SJSA1 (cell line): ENCODE measurements at places on chromosomes 11 and 22. TPM values are rescaled to one million over a fixed set of nuclear protein-coding genes. Genes with fewer than 3 reads are reported as not detected.

Gene OR51I1
- not detected in 2 replicates for total RNA-seq

Gene ROBO4
- 0.97 and 2.8 TPM in 2 replicates for total RNA-seq

Gene GPHA2
- total RNA-seq = not detected in 2 replicates

Gene NLRP6
- not detected in 2 replicates for total RNA-seq

Gene LDHAL6A
- total RNA-seq = not detected in 2 replicates

Gene SCGB1D2
- total RNA-seq = not detected in 2 replicates

Gene PAX6
- total RNA-seq = 1.7 and 2.9 TPM in 2 replicates

Gene CARD18
- total RNA-seq = not detected in 2 replicates
